ENCODE measurements at places on chromosomes 3 and 15. TPM values are rescaled to one million over a fixed set of nuclear protein-coding genes. Genes with fewer than 3 reads are reported as not detected.

DNA sequence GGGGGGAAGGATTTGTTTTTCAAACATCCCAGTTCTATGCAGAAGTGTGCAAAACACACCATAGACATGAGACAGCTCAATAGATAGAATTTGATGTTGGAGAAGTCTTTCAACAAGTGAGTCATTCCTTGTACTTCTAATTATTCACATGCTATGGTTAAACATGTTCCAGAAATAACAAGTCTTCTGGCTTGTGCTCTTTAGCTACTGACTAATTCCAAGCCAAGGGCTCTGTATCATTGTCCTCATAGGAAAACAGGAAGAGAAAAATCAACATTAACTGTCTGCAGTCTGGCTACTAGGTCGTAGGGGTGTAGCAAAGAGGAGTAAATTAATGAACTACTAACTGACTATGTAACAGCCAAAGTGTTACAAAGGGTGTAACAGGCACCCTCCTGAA is 25.8 kb downstream of the LDHAL6B start:
- no peaks in the 10 kb centered on the region for H3K27me3 ChIP-seq
- H3K27ac ChIP-seq, result no peak overlapping the region
- DNase-seq, result no peak
- no peaks in the 10 kb centered on the region for H3K4me1 ChIP-seq

GRCh38 chr3:11001020-11001657 is 8.6 kb downstream of the SLC6A1 start:
- DNase-seq, result no peak
- no peak overlapping the region for H3K27ac ChIP-seq
- H3K4me1 ChIP-seq, result no peaks in the 10 kb centered on the region
- no peak overlapping the region for H3K4me3 ChIP-seq
- peaks cover 5% of the 10 kb centered on the region for H3K27me3 ChIP-seq

DNA sequence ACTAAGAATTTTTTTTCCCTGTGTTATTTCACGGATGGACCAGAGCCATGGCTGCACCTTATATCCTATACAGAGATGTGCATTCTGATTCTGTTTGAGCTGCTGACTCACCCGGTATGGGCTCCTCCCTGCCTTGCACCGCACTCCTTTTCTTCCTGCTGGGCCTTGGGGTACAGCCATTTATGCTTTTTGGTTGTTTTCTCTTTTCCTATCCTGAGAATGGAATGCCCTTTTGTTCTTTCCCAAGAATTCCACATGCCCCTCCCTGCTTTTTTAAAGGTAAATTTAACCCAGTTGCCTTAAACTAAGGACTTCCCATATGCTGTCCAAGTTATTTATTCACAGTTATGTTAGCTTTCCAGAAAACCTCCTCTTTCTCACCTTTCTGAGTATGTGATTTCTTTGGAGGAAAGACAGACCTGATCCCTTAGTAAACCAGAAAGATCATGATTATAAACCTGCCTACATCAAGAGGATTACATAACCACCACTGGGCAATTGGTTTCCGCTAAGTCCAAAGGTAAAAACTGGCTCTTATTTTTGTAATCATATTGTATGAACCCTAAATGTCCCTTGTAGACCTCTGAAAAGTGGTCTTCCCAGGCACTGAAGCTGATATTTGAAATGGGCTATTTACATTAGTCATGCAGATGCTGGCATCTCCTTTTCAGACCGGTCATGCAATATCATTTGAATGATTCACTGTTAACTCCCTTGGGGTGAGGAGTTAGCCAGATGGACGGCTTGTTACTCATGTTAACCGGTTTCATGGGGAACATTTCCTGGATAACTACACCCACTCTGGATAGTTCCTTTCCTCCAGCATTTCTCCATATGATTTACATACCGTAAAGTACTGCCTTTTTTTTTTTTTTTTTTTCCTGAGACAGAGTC is 45.5 kb downstream of the TMOD3 start:
- peaks cover 6% of the 10 kb centered on the region for H3K4me1 ChIP-seq
- no peak for DNase-seq
- no peak overlapping the region for H3K27ac ChIP-seq
- H3K27me3 ChIP-seq, result no peaks in the 10 kb centered on the region

DNA sequence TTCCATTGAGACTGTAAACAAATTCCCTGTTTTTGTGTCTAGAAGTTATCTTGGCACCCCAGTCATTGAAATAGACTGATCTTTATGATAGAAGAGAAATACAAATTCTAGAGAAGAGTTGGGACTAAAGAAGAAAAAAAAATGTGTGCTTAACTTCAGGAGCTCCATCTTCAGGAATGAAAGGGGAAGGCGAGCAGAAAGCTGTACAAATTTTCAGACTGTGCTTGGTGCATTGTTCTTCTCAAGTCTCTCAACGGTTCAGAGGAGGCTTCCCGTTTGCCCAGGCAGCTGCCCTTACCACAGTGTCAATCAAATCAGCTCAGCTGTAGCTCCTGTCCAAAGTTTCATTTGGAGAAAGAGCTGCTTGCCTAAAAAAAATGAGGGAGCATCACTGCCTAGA is 41.7 kb downstream of the OXSM start:
- no peaks in the 10 kb centered on the region for H3K4me1 ChIP-seq
- H3K27ac ChIP-seq, result no peak overlapping the region
- no peak for DNase-seq
- H3K27me3 ChIP-seq, result no peaks in the 10 kb centered on the region
- no peaks in the 10 kb centered on the region for H3K36me3 ChIP-seq

Gene CAMK1
- 74.4 TPM for total RNA-seq

DNA sequence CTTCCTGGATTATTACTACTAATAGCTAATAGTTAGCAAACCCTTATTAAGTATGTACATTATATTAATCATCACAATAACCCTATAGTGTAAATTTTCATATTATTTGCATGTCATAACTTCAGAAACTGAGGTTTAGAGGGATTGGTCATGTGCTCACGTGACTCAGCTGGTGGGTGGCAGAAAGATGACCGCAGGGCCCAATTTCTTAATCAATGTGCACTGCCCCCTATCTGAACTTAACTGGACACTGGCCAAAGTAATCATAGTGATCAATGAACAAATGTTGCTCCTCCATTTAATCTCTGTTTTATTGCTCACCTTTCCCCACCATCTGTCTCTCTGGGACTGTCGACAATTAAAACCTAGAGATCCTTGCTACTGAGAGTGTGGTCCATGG is 52.2 kb downstream of the PLD1 start:
- H3K4me1 ChIP-seq, result no peaks in the 10 kb centered on the region
- no peaks in the 10 kb centered on the region for H3K36me3 ChIP-seq
- no peaks in the 10 kb centered on the region for H3K27me3 ChIP-seq
- H3K27ac ChIP-seq, result no peak overlapping the region
- no peak overlapping the region for H3K4me3 ChIP-seq

DNA sequence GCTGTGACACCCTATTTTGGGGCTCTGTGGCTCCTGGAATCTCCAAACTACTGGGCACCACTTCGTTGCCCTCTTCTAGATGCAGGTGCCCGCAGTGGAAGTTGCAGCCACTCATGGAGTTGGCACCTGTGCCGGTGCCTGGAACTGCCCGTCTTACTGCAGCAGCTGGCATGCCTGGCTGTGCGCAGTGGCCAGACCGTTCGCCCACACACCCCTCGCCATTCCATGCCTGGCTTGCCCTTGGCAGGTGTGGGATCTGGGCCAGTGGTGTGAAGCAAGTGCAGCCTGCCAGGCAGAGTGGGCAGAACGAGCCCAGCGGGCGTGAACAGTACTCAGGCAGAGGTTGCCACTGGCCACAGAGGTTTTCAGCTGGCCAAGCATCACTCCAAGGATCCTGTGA is 1286.7 kb downstream of the ROBO1 start:
- no peak for DNase-seq
- no peak overlapping the region for H3K27ac ChIP-seq
- no peaks in the 10 kb centered on the region for H3K36me3 ChIP-seq
- no peaks in the 10 kb centered on the region for H3K4me1 ChIP-seq
- H3K4me3 ChIP-seq, result no peak overlapping the region

DNA sequence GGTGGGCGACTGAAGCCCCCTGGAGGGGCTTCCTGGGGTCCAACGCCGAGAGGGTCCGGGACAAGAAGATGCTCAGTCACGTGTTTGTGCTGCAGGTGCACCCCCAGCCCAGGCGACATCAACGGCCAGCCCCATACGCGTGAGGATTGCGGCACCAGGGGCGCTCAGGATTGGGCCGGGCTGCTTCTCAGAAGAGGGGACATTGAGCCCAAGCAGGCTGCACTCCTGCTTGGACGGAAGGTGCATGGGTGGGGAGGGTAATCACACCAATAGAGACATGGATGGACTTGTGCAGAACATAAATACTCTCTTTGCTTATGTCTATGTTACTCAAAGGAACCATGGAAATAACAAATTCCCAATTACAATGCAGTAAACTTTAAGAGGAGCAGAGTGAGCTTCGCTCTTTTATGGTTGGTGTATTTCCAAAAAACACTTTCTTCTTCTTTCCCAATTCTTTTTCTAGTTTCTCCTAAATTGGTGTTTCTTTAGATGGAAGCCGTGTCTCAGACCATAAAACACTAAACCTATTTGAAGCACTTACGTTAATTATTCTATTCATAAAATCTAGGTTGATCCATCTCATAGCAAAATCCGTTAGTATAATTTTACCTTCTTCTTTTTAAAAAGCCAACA is 182.7 kb downstream of the GOLGA6L6 start:
- H3K4me1 ChIP-seq, result no peaks in the 10 kb centered on the region
- H3K27ac ChIP-seq, result no peak overlapping the region
- H3K36me3 ChIP-seq, result no peaks in the 10 kb centered on the region

Gene IMPG2
- 0.28 TPM for total RNA-seq

DNA sequence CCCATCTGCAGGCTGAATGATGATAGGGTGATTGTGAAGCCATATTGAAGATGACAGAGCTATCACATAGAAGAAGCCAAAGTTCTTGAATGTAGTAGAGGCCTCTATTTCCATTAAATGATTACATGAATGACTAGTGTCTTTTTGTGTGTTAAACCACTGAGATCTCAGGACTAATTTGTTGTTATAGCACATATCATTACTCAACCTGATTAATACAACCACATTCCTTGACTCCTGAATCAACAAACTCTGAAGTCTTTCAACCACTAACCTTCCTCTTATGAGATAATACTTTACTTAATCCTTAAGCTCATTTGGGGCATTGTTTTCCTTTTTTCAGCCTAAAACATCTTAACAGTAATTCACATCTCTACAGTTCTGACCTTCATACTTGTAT is 564.5 kb upstream of the ADAMTS9 start:
- no peak overlapping the region for H3K4me3 ChIP-seq
- DNase-seq, result no peak
- no peaks in the 10 kb centered on the region for H3K4me1 ChIP-seq
- H3K36me3 ChIP-seq, result no peaks in the 10 kb centered on the region

DNA sequence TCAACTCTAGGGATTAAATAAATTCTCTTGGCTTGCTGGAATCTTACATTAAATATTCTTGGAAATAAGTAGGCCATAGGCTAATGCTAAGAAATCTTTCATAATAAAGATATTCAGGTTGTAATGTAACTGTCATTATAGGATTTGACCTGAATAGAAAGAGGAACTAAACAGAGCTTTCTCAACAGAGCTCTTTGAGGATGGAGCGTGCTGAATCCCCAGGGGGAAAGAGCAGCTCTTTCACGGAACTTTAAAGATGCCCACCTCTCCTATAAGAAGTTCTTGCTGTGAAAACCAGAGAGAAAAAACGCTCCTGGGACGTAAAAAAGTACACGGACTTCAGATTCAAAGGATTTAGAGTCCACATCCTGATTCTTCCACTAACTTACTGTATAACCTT is 77.9 kb downstream of the NTRK3 start:
- H3K4me1 ChIP-seq, result no peaks in the 10 kb centered on the region
- H3K27me3 ChIP-seq, result no peaks in the 10 kb centered on the region
- no peak overlapping the region for H3K27ac ChIP-seq
- no peak for DNase-seq
- H3K4me3 ChIP-seq, result no peak overlapping the region

DNA sequence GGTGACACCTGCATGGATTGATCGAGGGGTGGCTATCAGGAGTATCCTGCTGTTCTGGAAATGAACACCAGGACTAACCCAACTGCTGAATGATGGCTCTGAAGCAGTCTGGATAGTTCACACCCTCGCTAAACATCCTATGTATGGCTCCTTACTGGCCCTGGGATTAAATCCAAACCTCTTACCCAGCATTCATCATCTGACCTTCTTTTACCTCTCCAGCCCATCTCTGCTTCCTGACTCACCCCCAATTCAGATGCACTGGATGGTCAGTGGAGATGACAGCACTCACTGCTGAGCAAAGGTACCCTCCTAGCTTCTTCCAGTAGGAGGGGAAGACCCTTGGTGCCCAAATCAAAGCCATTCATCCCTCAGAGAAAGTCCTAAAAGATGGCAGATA is 235.2 kb upstream of the TRIM42 start:
- DNase-seq, result no peak
- H3K27me3 ChIP-seq, result no peaks in the 10 kb centered on the region
- H3K36me3 ChIP-seq, result no peaks in the 10 kb centered on the region
- no peak overlapping the region for H3K4me3 ChIP-seq

GRCh38 chr3:140251678-140252077 is 316.7 kb downstream of the CLSTN2 start:
- H3K36me3 ChIP-seq, result no peaks in the 10 kb centered on the region
- no peaks in the 10 kb centered on the region for H3K27me3 ChIP-seq
- no peak overlapping the region for H3K4me3 ChIP-seq
- no peak overlapping the region for H3K27ac ChIP-seq
- H3K4me1 ChIP-seq, result no peaks in the 10 kb centered on the region

GRCh38 chr3:17110660-17111396 is 226.1 kb downstream of the PLCL2 start:
- no peaks in the 10 kb centered on the region for H3K27me3 ChIP-seq
- DNase-seq, result no peak
- H3K36me3 ChIP-seq, result no peaks in the 10 kb centered on the region
- H3K4me3 ChIP-seq, result no peak overlapping the region
- no peaks in the 10 kb centered on the region for H3K4me1 ChIP-seq

Gene SOX14
- total RNA-seq, result 1.2 TPM

DNA sequence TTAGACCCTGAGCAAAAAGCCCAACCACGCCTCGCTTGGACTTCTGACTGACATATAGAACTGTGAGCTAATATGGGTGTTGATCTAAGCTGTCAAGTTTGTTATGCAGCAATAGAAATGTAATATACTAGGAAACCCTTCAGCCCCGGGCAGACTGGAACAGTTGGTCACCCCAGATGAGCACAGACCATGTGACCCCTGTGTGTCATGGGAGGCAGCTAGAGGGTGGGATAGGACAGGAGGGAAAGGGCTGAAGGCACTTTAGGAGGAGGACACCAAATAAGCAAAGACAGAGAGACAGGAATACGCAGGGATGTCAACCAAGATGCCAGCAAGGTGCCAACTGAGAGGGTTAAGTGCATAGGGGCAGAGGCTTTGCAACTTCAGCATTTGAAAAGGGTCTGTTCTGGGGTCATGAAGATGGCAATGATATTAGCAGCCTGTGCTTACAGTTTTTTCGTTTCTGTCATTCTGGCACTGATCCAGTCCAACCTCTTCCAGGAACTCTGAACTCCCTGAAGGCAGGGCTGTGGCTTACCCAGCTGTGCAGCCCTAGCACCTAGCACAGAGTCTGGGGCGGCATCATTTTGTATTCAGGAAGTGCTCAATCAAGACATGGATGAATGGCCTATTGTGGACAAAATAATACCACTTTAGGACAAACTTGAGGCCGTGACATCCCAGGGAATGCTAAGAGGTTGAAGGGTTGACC is 51.4 kb downstream of the HES1 start:
- H3K4me1 ChIP-seq, result peaks cover 9% of the 10 kb centered on the region
- DNase-seq, result no peak
- no peak overlapping the region for H3K4me3 ChIP-seq
- H3K27me3 ChIP-seq, result no peaks in the 10 kb centered on the region
- H3K27ac ChIP-seq, result no peak overlapping the region
- no peaks in the 10 kb centered on the region for H3K36me3 ChIP-seq

GRCh38 chr3:139540651-139541531 is 1.3 kb upstream of the RBP1 start:
- H3K4me1 ChIP-seq, result no peaks in the 10 kb centered on the region
- H3K27me3 ChIP-seq, result no peaks in the 10 kb centered on the region
- H3K36me3 ChIP-seq, result no peaks in the 10 kb centered on the region
- H3K4me3 ChIP-seq, result no peak overlapping the region
- DNase-seq, result no peak

Measured in prostate gland (tissue), 2 donors.